Placental pericyte (primary cell): ENCODE measurements at places on chromosomes 1 and 21. TPM values are rescaled to one million over a fixed set of nuclear protein-coding genes. Genes with fewer than 3 reads are reported as not detected.

Gene ADGRB2
- total RNA-seq = 14.0 and 15.5 TPM in 2 replicates

Gene DAB1
- not detected in 2 replicates for total RNA-seq

Gene LMX1A
- not detected in 2 replicates for total RNA-seq

Gene RASAL2
- 22.3 and 29.2 TPM in 2 replicates for total RNA-seq
